Activated gamma-delta T cell treated with anti-CD3 and anti-CD28 coated beads, Interleukin-2, amount 50 U/mL, for 16 hours (primary cell): ENCODE measurements at places on chromosomes 11 and 22.

- no peak for DNase-seq
Observed at GRCh38 chr11:117610045-117610444, 187.0 kb downstream of the DSCAML1 start.

- DNase-seq: no peak
Observed at GRCh38 chr11:67347964-67348749, 5.2 kb downstream of the POLD4 start.

GRCh38 chr11:95102733-95103132 is 13.1 kb downstream of the ENDOD1 start:
- DNase-seq: no peak

DNA sequence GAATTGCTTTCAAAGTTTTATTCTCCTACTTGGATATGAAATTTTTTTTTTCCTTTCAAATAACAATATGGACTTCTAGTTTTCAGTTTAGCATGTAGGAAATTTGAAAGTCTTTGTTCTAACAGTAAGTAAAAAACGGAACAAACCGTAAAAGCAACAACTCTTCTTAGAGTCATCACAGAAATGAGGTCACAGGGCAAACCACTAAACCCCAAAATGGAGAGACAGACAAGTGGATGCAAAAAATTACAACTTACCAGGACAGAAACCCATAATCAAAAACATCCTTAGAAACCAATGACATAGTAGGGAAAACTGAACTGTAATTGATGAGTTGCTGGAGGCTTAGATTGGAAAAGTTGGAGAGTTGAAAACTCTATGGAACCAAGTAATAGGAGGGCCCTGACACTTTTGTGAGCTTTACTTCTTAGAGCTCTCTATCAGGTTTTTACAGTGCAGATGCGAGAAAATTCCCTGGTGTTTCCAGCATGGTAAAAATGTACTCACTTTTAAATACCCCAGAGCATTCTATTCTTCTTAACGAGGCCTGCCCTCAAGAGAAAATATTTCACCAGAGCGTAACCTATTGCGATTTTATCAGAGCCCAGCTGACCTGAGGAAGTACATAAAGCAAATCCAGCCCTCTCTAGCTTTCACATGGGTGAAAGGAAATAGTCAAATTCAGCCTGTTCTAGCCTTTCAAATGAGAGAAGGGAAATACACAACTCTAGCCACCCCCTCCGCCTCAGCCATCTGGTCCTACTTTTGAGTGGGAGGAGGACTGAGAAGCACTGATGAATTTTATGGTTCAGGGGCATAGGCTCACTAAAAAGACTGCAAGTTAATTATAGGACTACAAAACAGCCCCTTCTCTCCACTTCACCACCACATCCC is 39.1 kb downstream of the CASP12 start:
- no peak for DNase-seq

DNA sequence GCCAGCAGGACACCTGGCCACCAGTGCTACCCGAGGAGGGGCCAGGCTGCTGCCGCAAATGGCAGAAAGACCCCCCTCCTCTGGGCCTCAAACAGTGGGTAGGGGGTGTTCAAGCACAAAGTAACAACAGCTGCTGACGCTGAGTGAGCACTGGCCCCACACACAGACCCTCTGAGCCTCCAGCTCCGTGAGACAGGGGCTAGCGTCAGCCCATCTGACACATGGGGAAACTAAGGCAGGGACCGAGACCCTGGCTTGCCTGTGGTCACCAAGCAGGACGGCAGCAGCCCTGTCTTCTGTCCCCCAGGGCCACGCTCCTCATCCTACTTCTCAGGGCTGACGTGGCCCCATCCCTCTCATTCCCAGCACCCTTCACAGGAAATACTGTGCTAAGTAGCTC is 36.5 kb downstream of the NUP50 start:
- DNase-seq: no peak

GRCh38 chr11:19474954-19475721 is 234.4 kb upstream of the E2F8 start:
- no peak for DNase-seq

GRCh38 chr11:115608976-115609375 is 104.8 kb upstream of the CADM1 start:
- no peak for DNase-seq

GRCh38 chr22:38921806-38922205 is 35.6 kb upstream of the APOBEC3A start:
- no peak for DNase-seq

- no peak for DNase-seq
Observed at GRCh38 chr22:32786027-32786418, 15.5 kb upstream of the TIMP3 start.

DNA sequence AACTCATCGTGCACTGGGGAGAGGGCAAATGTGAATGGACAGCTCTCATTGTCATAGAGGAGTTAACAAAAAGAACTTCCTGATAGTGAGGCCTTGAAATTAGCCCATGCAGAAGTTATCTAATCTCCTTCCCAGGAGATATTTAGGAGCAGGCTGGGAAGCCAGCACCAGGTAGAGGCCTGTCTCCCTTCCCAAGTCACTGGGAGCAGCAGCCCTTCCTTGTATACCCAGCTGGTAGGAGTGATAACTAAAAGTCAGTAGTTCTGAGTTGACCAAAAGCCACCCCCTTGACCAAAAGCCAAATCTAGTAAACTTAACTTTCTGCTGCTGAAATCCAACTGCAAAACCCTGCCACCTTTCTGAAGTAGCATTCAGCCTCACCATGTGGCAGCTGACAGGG is 1.4 kb upstream of the BACE1-AS start:
- DNase-seq: no peak

DNA sequence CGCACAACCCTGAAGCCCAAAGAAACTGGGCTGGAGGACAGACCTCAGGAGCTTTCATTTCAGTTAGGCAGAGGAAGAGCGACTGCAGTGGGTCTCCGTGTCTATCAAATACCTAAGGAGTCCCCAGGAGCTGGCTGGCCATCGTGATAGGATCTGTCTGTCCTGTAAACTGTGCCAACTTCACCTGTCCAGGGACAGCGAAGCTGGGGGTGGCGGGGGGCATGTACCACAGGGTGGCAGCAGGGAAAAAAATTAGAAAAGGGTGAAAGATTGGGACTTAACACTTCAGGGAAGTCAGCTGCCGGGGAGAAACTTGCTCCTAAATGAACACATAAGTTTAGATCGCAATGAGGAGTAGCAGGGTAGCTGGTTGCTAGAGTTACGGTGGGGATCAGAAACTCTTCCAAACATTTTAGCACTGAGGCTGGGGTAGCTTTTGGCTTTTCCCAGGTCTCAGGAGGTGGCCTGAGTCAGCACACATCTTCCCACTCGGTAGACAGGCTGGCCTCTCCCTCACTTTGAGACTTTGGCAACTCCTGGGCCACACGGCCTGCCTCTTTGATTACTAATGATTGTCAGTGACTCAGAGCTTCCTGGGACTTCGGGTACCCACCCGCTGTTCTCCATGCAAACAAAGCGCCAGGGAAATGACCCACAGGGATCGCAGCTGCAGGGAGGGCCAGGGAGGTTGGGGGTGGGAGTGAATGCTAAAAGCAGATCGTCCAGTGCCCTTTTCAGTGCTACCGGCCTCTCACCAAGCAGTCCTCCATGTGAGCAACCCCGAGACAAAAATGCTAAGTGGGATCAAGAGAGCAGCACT is 2.9 kb upstream of the MTFP1 start:
- DNase-seq: no peak

GRCh38 chr11:108666373-108666772 is 1.5 kb downstream of the DDX10 start:
- no peak for DNase-seq

GRCh38 chr11:130606781-130607511 is 158.5 kb downstream of the ADAMTS15 start:
- DNase-seq: no peak

GRCh38 chr11:74345420-74345819 is 34.0 kb upstream of the P4HA3 start:
- no peak for DNase-seq

- no peak for DNase-seq
Observed at GRCh38 chr22:17106161-17106784, 14.9 kb downstream of the TMEM121B start.

- no peak for DNase-seq
Observed at GRCh38 chr11:1546536-1547466, 25.3 kb downstream of the DUSP8 start.

DNA sequence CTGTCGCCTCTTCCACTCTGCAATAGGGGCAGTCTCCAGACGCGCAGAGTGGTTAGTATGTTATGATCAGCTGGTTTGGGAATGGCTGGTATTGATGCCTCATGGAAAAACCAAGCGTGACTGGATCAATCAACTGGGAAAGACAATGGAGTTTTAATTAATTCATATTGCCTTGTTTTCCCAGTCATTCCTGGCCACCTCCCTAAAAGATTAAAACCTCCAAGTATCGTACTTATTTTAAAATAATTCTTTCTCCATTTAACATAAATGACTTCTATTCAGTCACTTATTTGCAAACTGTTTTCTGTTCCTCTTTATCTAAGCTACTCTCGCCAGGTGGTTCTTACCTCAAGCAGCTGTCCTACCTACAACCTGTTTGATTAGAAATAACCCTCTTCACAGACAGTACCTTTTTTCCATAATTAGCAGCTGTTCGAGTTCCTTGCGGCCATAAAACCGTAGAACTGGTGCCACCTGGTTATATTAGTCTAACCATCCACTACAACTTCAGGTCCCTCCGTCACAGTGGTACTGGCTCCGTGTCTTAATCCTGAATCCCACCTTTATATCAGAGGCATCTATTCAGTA is 898 bp downstream of the ZNF215 start:
- no peak for DNase-seq

DNA sequence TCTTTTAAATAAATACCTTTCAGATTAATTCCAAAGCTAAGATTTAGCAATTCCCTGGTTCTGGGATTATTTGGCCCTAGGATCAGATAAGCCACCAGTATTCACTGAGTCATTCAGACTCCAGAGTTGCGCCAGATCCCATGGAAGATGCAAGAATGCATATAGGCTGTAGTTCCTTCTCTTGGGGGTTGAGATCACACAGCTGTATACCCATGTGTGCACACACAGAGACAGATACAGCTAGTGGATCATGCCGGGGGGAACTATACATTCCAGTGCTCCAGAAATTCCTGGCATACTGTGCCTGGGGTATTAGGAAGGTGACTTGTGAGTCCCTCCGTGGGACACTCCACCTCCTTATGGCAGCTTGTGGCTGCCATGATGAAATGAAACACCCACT is 75.4 kb downstream of the ZBTB16 start:
- DNase-seq: no peak

- DNase-seq: no peak
Observed at GRCh38 chr11:10400856-10401255, 54.2 kb upstream of the AMPD3 start.

DNA sequence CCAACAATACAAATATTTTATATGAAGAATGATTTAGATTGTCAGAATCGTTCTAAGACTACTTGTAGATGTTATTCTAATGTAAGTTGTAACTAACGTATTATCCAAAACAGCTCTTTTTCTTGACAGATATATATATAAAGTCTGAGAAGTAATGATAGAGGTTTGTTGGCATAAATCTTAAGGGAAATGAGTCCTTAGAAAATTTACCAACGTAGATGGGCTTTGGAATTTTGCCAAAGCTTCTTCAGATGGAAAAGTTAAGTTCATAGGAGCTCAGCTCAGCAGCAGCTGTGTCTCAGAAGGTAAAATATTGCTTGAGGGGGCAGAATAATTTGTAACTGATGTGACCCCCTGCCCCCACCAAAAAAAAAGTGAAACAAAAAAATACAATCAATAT is 66.7 kb downstream of the BID start:
- no peak for DNase-seq
